ENCODE measurements at places on chromosomes 16 and 17.

- no peak for DNase-seq
Measured at GRCh38 chr17:79478051-79478461, 132.8 kb downstream of the RBFOX3 start.

GRCh38 chr16:85042606-85043005 lies 15.0 kb downstream of the KIAA0513 start:
- DNase-seq: no peak

GRCh38 chr16:29845656-29846055 lies 17.4 kb downstream of the CDIPT start:
- no peak for DNase-seq

DNA sequence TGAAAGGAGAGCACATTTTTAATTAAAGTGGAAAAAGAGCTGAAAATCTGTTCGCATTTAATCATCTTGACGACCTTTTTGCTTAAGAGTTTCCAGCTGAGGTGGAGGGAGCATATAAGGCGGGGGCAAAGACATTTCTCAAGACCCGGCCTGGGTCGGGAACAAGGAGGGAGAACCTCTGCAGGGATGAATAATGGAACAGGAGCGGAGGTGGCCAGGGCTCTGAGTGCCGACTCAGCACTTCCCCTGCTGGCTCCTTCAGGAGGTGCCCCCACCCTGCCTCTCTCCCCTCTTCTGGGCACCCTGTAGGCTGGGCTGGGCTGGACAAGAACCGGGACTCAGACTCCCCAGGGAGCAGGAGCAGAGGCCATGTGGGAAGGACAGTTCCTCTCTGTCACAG lies 7.9 kb upstream of the NGFR start:
- DNase-seq: no peak

DNA sequence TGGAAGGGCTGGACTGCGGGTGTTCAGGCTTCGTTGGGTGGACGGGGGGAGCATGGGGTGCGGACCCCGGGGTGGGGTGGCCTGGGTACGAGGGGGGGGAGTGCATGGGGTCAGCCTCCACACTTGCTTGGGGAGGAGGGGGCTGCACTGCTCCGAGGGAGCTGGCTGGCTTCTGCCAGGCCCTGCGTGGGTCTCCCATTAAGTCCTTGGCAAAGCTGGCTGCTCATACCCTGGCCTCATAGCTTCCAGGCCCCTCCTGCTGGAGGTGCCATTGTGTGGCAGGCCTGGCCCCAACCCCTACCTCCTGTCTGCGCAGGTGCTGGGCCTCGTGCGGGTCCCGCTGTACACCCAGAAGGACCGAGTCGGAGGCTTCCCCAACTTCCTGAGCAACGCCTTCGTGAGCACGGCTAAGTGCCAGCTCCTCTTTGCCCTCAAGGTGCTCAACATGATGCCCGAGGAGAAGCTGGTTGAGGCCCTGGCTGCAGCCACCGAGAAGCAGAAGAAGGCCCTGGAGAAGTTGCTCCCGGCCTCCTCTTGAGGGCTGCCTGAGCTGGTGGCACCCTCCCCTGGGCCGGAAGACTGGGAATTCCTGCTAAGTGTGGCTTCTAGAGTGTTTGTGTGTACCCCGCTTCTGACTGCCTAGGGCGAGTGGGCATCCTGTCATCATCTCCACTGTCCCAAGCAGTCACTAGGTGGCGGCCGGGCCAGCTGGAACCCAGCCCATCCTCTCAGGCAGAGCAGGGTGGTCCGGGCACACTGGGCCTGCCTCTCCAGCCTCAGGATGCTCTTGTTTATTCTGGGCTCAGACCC lies 1.5 kb downstream of the NUDT16L1 start:
- no peak for DNase-seq

- no peak for DNase-seq
Measured at GRCh38 chr16:24747441-24747840, 18.0 kb downstream of the TNRC6A start.

All from H1 (cell line).